ENCODE measurements at places on chromosomes 1 and 21.

DNA sequence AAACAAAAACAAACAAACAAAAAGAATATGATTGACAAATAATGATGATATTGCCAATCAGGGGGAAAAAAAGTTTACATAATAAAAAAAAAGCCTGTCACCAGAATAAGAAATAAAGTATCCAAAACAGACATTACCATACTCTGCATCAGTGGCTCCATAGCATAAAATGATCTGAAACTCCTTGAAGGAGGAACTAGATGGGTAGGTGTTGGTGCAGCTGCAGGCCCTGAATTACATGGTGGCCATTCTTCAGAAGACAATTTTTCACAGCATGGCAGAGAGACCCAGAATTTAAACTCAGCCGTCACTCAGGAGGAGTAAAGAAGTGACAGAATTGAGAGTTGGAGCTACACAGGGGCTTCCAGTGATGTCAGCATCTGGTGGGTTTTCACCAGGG, 60.2 kb downstream of the GLUL start:
- no peak for DNase-seq

- DNase-seq: no peak
Measured at GRCh38 chr1:220681220-220681880, 8.8 kb upstream of the C1orf115 start.

GRCh38 chr1:92792340-92792782, 7.5 kb upstream of the EVI5 start:
- no peak for DNase-seq

GRCh38 chr1:85816606-85817005, 108.4 kb upstream of the ZNHIT6 start:
- DNase-seq: no peak

DNA sequence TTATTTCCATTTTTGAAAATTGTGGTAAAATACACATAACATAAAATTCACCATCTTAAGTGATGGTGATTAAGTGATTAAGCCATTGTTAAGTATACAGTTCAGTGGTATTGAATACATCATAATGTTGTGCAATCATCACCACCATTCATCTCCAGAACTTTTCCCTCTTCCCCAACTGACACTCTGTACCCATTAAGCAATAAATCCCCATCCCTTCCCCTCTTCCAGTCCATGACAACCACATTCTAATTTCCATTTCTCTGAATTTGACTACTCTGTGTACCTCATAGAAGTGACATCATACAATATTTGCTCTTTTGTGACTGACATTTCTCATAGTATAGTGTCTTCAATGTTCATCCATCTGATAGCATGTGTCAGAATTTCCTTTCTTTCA, 124.8 kb downstream of the DISC1 start:
- DNase-seq: no peak

DNA sequence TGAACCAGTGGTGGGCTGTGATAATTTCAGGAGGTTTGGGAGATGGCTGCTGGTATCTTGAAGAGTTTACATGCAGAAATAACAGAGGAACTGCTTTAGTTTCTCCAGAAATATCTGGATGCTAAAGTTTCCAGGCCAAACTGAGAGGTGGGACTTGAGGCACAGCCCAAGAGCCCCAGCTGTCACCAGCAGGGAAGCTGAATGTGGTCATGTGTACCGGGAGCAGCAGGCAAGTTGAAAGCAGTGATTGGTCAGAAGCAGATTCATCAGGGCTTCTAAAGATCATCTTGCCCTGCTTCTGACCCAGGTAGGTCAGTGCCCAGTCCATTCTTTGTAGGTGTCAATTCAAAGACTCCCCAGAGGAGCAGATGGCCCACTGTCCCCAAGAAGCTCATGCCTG, 7.9 kb upstream of the RPTN start:
- DNase-seq: no peak

- DNase-seq: no peak
Measured at GRCh38 chr1:41109310-41110197, 88.0 kb upstream of the SLFNL1 start.

DNA sequence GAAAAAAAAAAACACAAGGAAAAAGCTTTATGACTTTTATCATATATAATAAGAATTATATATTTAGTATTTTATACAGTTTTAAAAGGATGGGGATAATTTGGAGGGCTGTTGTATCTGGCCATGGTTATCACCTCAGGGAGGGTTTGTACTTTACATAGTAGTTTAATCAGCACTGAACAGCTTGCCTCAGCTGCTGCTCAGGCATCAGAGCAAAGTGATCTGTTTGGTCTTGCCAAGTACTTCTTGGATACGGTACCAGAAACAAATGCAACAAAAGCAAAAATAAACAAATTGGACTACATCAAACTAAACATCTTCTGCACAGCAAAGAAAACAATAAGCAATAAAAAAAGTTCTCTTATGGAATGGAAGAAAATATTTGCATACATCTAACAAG, 2.6 kb upstream of the SPTA1 start:
- no peak for DNase-seq
